ENCODE measurements at places on chromosomes 12 and 14.

- no peak for DNase-seq
Measured at GRCh38 chr12:88420457-88420856, 159.8 kb downstream of the KITLG start.

DNA sequence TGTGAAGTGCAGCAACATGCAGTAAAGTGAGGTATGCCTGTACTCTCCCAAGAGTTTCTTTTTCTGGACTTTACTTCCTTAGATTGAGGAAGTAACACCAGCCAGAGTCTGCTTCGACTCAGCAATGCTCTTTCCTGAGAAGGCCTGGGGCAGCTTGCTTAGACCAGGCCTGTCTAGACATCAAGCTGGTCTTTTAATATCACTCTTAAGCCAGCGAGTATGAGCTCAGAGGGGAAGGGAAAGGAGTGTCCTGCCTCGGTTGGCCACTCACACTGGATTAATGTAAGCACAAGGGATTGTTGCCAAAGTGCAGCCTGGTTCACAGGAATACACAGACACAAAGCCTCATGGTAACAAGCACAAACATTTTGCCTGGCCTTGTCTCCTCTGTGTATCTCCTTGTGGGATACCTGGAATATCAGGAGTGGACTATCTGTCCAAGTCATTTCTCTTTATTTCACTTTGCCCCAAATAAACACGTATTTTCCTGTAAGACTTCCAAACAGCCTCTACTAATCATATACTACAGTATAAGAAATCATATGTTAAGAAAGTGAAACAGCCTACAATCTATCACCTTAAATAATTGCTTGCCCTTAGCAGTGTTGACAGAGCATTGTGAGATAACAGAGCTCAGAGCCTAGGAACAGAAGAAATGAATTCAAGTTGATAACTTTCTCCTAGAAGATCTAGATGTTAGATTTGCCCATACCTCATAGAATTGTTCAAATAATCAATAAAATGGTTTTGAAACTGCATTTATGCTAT lies 121.2 kb upstream of the DAAM1 start:
- no peak for DNase-seq

- DNase-seq: no peak
Measured at GRCh38 chr12:43107026-43107775, 444.8 kb downstream of the ADAMTS20 start.

- no peak for DNase-seq
Measured at GRCh38 chr12:59651229-59651920, 55.5 kb downstream of the SLC16A7 start.

GRCh38 chr14:54617467-54617866 lies 50.5 kb downstream of the SAMD4A start:
- DNase-seq: no peak

DNA sequence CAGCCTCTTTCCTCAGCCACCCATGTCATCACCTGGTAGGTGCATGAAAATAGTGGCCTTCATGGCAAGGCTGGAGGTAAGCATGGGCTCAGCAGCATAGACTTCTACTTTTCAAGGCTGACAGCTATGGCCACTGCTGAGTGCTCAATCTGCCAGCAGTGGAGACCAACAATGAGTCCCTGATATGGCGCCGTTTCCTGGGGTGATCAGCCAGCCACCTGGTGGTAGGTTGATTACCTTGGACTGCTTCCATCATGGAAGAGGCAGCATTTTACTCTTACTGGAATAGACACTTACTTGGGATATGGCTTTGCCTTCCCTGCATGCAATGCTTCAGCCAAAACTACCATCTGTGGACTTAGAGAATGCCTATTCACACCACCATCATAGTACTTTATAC lies 39.5 kb upstream of the USP44 start:
- no peak for DNase-seq
